ENCODE measurements at places on chromosomes 6 and 20.
A peak's percentile ranks its signal among the peaks of the same experiment; 100 is the strongest.

DNA sequence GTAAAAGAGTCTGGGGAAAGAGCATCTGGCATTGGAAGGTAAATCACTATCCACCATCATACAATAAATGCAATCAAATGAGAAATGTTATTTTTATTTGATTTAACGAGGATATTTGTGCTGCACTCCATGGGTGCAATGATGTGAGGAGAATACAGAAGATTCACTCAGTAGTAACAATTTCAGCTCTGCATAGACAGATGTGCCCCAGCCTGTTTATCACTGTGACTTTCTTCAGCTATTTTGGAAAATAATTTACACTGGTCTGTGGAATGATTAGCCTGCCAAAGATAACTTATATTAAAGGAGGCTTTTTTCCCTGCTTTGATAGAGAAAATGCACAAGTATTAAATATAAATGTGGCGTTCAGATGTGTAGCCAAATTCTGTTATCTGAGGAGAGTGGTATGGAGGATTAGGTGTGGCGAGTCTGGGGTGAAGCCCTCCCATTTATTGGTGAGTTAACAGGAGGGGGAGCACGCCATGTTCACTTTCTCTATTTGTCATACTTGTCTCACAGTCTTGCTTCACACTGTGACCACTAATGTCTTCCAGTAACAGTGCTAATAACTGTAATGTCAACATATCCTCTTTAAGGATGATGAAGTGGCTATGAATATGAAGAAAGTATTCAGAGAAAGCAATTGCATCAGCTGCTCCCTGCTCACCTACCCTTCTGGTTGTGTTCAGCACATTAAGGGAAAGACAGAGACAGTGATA is 645.6 kb downstream of the MMUT start:
- DNase-seq = peak; percentile 57

- no peak for DNase-seq
These were observed 370.2 kb upstream of the SASH1 start for GRCh38 chr6:147972448-147972847.

DNA sequence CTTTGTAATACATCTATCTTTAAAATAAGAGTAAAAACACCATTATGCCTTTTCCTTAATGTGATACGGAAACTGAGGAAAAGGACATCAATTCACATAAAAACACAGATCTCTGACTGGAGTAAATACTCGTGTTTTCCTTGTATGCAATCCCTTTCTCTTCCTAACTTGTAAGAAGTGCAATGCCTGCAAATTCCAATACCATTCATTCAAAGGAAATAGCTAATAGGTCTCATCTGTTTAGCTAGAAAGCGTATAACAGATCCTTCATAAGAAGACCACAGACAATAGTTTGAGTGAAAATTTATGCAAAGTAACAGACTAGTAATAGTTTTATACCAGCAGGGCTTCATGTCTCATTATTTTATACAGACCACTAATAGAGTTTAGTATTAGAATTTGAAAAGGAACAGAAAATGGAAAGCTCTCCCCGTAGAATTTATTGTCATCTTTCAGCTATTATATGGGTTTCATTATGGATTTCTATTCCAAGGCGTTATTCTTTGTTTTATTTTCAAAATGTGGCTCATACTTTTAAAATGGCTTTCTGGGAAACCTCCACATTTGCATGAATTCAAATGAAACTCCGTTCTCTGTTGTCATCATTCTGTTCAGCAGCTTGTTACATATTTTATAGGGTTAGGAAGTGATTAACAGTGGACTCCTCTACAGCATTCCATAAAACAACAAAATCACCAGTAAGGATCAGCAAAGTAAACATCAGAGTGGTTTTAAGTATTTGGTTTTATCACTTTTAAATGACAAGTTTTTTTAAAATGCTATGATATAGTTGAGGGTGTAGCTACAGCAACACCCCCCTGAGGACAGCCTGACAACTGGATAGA is 186.7 kb downstream of the BTBD9 start:
- peak; percentile 31 for DNase-seq

- DNase-seq = no peak
These were observed 394.7 kb downstream of the THBS2 start for GRCh38 chr6:168858926-168859325.

DNA sequence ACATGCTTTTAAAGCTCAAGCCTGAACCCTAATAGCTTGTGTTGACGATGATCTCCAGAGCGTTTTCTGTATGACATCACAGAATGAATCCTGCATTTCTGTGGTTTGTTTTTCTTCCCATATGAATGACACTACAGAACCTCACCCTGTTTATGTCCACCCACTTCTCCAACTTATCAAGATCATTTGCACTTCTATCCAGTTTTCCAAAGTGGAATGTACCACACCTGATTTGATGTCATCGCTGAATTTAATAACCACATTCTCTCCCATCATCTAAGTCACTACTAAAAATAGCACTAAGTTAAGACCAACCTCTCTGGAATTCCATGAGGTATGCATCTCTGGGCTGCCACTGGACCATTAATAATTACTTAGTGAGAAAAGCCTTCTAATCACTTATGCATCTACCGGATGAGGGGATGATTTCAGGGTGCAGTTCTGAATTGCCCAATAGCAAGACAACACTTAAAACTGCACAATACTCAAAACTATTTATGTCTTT is 33.3 kb upstream of the CITED2 start:
- peak; percentile 99 for DNase-seq

GRCh38 chr20:45489083-45489531 is 19.6 kb downstream of the WFDC2 start:
- no peak for DNase-seq

DNA sequence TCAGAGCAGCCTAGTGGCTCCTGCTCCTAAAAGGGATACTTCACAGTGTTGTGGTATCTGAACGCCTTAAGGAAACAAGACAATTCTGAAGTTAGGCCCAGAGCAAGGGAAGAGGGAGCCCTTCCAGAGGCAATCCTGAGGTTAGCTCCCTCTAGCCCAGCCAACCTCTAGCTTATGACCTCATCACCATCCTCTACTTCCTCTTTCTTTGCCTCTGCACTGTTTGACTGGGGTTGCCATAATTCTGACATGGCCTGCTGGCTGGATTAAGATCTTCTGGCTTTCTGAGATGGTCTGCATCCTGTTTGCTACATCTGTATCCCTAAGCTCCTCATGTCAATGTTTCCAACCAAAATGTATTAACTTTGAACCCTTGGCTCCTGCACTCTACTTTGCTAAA is 23.3 kb upstream of the BMP2 start:
- no peak for DNase-seq

DNA sequence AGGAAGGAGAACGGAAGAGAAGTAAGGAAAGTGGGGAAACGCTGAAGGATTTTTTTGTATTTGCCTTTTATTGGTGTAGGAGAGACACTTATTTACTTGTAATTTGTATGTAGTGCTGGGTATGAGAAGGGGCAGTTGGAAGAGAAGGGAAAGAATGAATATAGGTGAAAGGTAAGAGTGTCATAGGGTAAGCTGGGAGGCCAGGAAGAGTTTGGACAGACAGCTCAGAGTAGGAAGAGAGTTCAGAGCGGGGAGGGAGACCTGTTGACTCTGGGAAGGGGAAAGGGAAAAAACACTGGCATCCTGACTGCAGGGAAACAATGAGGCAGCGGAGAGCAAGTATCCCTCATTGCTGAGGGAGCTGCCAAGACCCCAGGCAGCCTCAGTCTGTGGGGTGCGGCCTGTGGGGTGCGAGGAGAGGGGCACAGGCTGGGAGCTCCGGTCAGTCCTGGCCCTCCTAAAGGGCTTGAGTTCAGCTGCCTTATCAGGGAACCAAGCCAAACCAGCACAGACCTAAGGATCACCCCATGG is 3.1 kb downstream of the TRAF3IP2 start:
- DNase-seq = no peak

DNA sequence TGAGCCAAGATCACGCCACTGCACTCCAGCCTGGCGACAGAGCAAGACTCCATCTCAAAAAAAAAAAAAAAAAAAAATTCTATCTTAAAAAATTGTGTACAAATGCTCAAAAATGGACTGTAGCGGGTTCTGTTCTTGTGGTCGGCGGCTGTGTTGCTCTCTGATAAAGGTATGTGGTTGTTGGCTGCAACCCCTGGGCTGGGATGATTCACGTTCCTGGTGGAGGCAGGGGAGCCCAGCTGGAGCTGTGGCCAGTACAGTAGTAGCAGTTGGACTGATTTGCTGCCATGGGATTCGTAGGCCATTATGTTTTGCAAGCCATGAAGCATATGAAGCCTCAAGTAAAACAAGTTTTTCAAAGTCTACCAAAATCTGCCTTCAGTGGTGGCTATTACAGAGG is 22.3 kb downstream of the MDN1 start:
- peak; percentile 27 for DNase-seq

All from AG10803 (cell line).